ENCODE measurements at places on chromosomes 5 and 9. TPM values are rescaled to one million over a fixed set of nuclear protein-coding genes. Genes with fewer than 3 reads are reported as not detected.

The BARHL1 gene
- total RNA-seq: not detected

DNA sequence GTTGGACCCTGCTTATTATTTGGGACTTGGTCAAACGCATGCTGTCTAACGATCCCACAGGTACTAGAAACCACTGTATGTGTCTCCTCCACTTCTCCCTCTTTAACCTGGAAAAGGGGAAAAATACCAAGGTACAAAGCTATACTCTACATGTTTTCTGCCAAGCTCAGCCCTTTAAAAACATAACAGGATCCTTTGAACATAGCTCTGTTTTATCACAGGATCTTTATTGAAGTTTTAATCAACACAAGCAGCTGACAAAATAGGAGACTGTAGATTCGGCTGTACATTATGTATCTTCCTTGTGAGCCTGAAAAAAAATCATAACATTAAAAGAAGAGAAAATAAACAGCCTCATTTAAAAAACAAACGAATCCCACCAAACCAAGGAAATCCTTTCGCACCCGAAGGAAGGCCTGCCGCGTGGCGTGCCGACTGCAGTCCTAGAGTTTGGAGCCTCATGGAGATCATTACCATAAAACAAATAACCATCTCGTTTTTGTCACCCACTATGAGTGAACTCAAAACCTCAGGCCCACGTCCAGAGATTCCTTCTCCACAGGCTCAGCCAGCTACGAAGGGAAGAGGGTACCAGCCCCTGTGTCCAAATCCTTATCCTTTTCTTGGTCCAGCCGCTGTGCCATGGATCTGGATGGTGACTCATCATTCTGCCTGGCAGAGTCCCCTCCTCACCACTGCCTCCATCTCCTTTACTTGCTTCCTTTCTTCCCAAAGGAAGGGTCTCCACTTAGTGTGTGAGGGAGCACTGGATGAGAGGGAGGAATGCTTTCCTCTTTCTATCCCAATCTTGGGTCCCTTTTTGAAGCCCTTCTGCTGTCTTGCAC lies 651.1 kb downstream of the CCDC171 start:
- H3K27me3 ChIP-seq: no peaks in the 10 kb centered on the region
- H3K4me3 ChIP-seq: no peak overlapping the region
- H3K4me1 ChIP-seq: no peaks in the 10 kb centered on the region
- no peak overlapping the region for H3K27ac ChIP-seq

- H3K27ac ChIP-seq: no peak overlapping the region
- no peak overlapping the region for H3K4me3 ChIP-seq
- H3K27me3 ChIP-seq: no peaks in the 10 kb centered on the region
- no peaks in the 10 kb centered on the region for H3K4me1 ChIP-seq
These were observed 48.6 kb downstream of the CCL28 start for GRCh38 chr5:43363445-43364152.

GRCh38 chr9:12955510-12956163 lies 180.8 kb downstream of the LURAP1L start:
- H3K27me3 ChIP-seq: no peaks in the 10 kb centered on the region
- DNase-seq: no peak
- H3K4me3 ChIP-seq: no peak overlapping the region
- no peaks in the 10 kb centered on the region for H3K36me3 ChIP-seq

DNA sequence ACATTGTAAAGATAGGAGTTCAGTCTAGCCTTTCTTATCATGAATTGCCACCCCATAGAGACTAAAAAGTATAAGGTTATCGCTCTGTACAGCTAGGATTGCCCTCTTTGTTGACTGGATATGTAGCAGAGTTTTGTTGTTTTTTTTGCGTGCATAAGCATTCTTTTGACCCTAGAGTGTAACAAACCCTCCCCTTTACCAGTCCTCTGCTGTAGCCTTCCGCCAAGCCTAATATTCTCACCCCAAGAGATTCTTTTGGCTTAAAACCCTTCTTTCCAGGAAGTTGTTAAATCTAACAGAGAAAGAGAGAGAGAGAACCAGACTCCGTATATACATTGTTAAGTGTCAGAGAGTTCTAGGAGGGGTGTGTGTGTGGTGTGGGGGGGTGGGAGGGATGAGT lies 113.9 kb downstream of the FGF1 start:
- H3K27ac ChIP-seq: no peak overlapping the region
- DNase-seq: no peak
- no peak overlapping the region for H3K4me3 ChIP-seq
- H3K27me3 ChIP-seq: no peaks in the 10 kb centered on the region

GRCh38 chr5:76999451-76999850 lies 30.8 kb upstream of the AGGF1 start:
- H3K4me3 ChIP-seq: no peak overlapping the region
- H3K4me1 ChIP-seq: no peaks in the 10 kb centered on the region
- no peak for DNase-seq
- no peak overlapping the region for H3K27ac ChIP-seq
- no peaks in the 10 kb centered on the region for H3K36me3 ChIP-seq

Data from right atrium auricular region (tissue), 2 donors.